ENCODE measurements at places on chromosomes 12 and 14.

DNA sequence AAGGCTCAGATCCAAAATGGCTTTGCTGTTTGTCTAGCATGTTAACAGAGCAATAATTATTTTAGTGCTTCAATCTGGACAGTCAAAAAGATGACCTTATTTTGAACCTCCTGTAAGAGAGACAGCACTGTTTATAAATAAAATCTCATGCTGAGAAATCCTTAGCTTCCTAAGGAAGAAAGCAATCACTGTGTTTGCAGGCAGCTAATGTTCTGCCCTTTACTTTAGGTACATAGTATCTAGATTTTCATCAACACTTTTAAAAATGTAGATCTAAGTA is 105.3 kb downstream of the PRKD1 start:
- no peak for DNase-seq

- no peak for DNase-seq
These were observed 96.9 kb downstream of the EML5 start for GRCh38 chr14:88695870-88696269.

DNA sequence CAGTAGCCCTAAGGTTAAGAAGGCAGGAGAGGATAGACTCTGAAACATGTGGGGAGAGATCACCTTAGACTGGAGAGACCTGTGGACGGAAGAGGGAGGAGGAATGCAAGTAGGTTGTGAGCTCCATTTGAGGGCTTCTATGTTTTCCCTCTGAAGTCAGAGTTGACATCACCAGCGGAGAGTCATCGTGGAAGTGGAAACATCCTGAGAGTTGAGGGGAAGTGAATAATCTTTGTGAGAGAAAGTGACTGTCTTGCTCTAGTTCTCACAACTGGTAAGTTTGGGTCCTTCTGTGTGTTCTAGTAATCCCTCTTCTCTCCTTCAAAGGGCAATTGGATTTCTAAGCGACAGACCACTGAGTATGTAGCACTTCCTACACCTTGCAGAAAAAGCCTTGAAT is 103.6 kb upstream of the CCND2 start:
- DNase-seq = no peak

DNA sequence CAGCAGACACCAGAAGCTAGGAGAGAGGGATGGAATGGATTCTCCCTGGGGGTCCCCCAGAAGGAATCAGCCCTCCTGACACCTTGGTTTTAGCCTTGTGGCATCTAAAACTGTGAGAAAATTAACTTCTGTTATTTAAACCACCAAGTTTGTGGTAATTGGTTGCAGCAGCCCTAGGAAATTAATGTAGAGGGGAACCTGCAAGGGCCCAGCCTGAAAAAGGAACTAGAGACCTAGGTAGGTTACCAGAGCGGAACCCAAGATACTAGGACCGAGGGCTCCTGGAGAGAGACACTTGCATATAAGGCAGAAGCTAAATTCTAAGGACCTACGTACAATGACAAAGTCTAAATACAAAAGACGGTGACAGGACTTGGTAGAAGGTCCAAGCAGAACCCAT is 8.1 kb upstream of the DENND5B start:
- no peak for DNase-seq

GRCh38 chr12:69330475-69331473 is 17.4 kb upstream of the LYZ start:
- DNase-seq = peak; percentile 54

GRCh38 chr12:29957835-29958234 is 174.1 kb upstream of the TMTC1 start:
- no peak for DNase-seq

GRCh38 chr12:120849765-120850164 is 54.4 kb downstream of the SPPL3 start:
- DNase-seq = no peak

- no peak for DNase-seq
These were observed 363.9 kb downstream of the CEP128 start for GRCh38 chr14:80577599-80577998.

- DNase-seq = no peak
These were observed 7.0 kb upstream of the MARK3 start for GRCh38 chr14:103378038-103378854.

GRCh38 chr12:109767991-109768900 is 54.6 kb downstream of the FAM222A start:
- no peak for DNase-seq

DNA sequence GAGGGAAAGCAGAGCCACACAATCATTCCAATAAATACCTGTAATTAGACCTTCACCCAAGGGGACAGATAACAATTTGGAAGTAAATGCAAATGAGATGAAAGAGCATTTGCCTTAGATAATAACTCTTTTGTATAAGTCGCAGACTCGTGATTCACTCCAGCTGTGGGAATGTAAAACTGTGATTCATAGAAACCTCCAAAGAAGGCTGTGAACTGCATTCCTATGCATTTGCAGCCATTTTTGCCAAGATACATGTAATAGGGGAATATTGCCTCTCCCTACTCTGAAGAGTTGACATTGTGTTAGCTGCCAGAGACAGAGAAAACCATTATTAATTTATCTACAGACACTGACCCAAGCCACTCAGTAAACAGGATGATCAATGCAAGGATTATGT is 181.9 kb upstream of the ARHGAP5 start:
- no peak for DNase-seq

- no peak for DNase-seq
These were observed 36.9 kb upstream of the TTC7B start for GRCh38 chr14:90853116-90853515.

GRCh38 chr14:20434701-20435581 is 1.0 kb downstream of the KLHL33 start:
- DNase-seq = no peak

GRCh38 chr14:35403114-35403602 is 1.4 kb downstream of the NFKBIA start:
- no peak for DNase-seq

- DNase-seq = no peak
These were observed 64.5 kb downstream of the FOXG1 start for GRCh38 chr14:28831126-28831525.

DNA sequence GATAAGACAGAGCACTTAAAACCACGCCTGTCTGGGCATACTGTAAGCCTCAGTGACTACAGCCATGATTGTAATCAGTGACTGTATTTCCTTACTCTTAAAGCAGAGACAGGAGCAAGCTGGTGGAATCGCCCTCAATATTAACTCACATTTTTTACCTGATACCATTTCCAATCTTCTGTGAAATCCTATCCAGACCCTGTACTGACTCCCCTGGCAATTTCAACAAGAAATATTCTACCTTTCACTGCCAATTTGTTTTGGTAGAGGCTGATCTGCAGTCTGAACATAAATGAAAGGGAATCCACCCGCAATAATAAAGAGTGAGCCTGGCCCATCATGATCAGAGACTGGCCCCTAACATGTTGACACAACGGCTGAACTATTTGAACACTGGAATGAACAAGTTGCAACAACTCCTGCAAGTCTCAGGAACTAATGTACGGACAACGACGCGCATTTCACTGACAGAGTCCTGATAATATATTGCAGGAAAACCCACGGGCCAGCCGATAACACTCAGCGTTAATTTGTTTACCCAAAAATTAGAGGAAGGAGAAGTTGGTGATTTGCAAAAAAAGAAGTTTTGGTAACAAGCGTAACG is 195.5 kb upstream of the BTG1 start:
- no peak for DNase-seq

DNA sequence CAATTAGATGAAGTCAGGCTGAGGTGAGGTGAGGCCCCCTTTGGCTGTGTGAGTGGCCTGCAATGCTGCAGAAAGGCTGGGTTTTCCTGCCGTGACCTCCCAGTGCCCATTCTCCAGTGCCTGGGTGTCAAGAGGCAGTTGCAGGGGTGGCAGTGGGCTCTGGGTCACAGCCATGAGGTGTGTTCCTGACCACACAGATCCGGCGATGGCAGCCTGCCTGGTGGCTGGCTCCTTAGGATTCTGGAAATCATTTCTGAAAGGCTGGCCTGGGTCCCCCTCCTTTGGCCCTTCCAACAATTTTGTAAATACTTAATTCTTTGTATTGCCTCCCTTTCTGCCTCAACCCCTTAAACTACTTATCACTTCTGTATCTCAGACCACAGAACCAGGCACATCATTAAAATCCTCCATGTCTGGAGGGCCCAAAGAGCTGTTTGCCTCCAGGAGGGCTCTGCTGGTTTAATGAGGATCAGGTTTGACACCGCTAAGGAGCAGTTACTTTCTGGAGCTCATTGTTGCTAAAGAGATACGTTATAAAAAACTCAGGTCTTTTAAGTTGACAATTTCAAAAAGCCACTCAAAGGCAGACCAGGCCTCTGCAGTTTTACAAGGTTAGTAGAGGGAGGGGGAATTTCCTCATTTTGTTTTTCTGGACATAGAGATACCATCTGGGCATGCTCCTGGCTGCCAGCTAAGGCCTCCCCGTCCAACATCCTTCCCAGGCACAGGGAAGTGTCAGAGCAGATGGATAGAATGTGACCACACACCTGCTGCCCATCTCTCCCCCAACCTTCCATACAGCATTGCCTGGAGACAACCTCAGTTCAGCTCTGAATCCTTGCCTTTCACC is 204.4 kb downstream of the FOXN3 start:
- DNase-seq = no peak

- no peak for DNase-seq
These were observed 10.0 kb upstream of the RHEBL1 start for GRCh38 chr12:49079793-49080192.

GRCh38 chr12:70663838-70664237 is 26.6 kb upstream of the PTPRB start:
- DNase-seq = no peak

GRCh38 chr14:65281991-65282895 is 130.3 kb upstream of the FUT8 start:
- DNase-seq = no peak

GRCh38 chr14:21734457-21735074 is 60.9 kb upstream of the OR4E1 start:
- DNase-seq = peak; percentile 41

GRCh38 chr12:69906411-69907216 is 81.6 kb downstream of the MYRFL start:
- no peak for DNase-seq

DNA sequence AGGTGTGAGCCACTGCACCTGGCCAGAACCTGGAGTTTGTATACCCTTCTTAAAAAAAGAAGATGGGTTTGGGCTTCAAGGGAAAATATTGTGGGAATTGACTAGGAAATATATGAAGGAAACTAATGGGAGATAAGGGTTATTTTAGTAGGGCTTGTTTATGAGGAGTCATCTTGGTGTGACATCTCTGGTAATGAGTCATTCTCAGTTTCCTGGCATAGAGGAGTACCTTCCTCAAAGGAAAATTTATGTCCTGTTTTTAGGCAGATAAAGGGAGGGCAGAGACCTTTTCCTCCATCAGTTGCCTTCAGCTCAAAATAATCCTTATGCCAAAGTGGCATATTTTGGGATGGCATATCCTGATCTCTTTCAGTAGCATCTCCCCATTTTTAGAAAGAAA is 30.6 kb upstream of the NFKBIA start:
- no peak for DNase-seq

- no peak for DNase-seq
These were observed 10.9 kb downstream of the CLBA1 start for GRCh38 chr14:104996483-104996882.

DNA sequence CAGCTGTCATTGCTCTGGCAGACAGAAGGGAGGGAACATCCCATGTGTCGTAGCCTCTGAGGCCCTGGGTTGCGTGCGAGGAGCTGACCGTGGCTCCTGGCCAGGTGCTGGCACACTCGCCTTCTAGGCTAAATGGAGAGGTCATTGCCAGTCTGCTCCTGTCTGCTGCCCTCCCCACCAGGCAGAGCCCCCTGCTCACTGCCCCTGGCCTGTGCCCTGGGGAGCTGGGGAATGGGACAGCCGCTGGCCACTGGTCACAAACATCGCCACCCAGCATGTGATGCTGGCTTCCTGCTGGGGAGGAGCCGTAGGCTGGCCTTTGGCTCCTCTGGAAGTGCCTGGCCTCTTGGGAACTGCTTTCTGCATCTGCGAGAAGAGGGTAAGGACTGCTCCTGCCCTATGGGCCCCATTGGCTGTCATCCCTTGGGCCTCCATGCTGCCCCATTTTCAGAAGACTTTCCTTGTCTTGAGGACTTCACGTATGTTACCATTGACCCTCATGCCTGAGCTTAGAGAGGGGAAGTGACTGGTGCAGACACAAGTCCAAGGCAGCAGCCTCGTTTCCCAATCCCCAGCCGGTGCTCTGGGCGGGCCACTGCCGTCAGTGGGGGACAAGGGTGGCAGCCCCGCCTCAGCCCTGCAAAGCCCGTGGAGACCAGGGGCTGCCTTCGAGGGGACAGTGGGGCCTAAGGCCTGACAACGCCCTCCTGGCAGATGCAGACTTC is 2.0 kb upstream of the TNFAIP2 start:
- peak; percentile 77 for DNase-seq

DNA sequence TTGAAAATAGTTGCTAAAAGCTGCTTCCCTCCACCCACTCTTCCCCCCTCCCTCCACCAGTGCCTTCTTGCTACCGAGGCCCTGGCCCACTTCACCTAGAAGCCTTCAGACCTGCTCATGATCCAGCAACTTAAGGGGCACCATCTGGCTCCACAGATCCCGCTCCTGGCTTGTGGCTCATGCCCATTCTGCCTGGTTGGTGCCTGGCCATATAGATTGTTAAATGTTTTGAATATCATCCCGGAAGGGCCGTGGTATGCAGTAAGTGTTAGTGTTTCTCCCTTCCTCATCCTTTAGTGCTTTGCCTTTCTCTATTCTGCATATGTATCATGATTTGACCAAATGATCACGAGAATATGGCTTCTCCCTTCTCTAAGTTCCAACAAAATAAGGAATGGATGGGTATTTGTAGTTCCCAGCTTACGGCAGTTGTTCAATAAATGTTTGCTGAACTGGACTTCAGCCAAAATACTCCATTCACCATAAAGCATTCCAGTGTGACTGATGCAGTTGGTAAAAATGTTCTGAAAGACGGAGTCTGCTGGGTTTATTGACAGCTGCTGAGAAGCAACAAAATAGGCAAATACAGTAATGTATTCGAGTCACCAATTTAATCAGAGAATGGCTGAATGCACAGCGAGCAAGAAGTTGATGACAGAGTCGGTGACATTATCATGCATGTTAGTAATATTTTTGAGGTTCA is 30.7 kb downstream of the GRIP1 start:
- no peak for DNase-seq

DNA sequence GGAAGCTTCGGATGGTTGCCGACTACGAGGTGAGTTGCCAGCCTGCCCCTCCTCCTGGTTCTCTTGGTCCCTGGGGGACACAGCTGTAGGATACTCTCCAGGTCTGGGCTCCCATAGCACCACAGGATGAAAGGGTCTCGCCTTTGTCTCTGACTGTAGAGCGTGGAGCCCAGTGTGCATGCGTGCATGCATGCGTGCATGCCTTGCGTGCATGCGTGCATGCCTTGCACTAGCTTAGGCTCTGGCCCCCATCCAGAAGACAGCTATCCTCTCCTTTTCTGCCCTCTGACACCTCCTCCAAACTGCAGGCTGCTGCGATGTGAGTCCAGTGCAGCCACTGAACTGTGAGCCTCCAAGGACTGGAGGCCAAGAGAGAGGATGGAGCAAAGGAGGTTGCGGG is 19.1 kb downstream of the NGB start:
- no peak for DNase-seq

DNA sequence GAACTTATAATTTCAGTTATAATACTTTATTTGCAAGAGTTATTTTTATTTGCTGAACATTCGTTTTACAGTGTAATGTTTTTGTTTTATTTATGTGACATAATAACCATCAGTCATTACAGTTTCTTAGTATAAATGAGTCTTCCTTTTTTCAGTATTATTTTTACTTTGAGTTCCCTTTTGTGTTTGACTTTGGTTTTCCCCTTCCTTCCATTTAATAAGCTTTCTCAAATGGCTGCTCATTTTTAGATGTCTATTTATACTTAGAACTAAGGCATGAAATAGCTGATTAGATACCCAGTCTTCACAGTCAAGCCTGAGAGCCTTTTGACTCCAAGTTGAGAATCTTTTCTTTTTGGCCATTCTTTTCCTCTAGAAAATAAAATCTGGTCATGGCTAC is 404.5 kb downstream of the LRFN5 start:
- DNase-seq = no peak
